Left renal pelvis (tissue), 4 donors: ENCODE measurements at places on chromosomes 11 and 22.

- DNase-seq = peak; percentile 89
These were observed 7.0 kb downstream of the MAP3K11 start for GRCh38 chr11:65606876-65607613.

GRCh38 chr11:47987781-47988180 lies 7.4 kb downstream of the PTPRJ start:
- DNase-seq = no peak

DNA sequence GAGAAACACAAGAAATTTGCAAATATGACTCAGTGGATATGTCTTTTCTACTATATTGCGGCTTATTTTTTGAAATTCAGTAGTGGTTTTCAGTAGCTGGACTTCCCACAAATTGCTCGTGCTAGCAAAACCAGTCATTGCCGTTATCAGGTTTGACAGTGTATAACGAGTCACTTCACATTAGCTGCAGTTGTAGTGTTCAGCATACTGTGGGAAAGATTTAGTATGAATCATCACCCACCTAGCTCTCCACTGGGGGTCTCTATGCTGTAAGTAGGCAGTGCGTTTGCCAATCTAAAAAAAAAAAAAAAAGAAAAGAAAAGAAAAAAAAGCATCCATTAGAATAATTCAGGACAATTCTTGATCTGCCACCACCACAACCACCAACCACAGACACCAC lies 1318.9 kb downstream of the LRRC4C start:
- no peak for DNase-seq

GRCh38 chr11:76207642-76208401 lies 1.5 kb upstream of the WNT11 start:
- peak; percentile 63 for DNase-seq

DNA sequence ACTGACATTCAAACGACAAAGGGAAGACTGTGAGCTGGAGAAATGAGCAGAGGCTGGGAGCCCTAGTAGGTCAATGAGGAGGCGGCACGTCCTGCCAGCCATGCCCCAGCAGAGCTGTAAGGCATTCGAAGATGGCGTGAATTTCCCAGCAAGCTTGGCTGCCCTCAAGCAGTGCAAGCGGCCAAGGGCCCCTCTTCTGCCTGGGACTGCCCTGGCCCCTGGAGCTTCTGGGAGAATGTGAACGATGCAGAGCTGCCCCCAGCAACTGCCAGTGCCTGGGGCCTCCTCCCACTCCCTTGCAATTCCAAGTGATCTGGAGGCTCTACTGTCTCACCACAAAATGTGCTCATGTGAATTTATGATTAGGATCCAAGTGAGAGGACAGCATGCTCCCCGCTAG lies 4.3 kb downstream of the PPM1F start:
- no peak for DNase-seq

DNA sequence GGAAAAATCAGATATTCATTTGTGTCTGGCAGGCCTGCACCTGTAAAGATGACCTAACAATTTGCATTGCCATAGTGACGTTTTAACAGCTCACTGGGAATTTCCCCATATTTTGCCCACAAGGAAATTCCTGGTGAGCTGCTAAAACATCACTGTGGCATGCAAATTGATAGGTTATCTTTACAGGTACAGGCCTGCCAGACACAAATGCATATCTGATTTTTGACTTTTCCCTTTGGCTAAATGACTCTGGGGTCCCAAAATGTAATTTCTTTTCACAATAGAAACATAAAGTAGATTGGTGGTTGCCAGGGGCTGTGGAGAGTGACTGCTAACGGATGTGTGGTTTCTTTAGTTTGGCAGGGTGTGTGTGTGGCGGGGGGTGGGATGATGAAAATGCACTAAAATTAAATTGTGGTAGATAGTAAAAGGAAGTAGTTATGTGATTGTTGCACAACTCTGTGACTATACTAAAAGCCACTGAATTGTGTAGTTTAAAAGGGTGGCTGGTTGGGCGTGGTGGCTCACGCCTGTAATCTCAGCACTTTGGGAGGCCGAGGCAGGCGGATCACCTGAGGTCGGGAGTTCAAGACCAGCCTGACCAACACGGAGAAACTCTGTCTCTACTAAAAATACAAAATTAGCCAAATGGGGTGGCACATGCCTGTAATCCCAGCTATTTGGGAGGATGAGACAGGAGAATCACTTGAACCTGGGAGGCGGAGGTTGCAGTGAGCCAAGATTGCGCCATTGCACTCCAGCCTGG lies 18.5 kb upstream of the FEZ1 start:
- DNase-seq = no peak
